ENCODE measurements at places on chromosomes 13 and 19.

- peak; percentile 50 for DNase-seq
Observed at GRCh38 chr13:40639221-40639681, 27.2 kb downstream of the FOXO1 start.

DNA sequence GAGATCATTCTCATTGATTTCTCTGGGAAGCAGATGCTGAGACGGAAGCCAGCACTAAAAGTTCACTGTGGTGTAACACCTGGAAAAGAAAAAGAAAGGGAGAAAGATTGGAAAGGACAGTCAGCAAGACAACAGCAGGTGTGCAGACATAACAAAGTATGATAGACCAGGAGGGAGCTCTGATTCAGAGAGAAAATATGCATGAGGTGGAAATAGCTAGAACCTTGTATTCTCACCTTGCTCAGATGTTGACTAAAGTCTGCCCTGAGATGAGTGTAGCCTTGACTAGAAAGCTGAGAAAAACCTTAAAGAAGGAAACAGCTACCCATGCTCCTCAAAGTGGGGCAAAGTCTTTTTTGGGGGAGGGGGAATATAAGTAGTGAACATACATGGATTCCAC is 1711.8 kb downstream of the EFNB2 start:
- DNase-seq, result no peak

GRCh38 chr13:42047561-42048341 is 697 bp upstream of the DGKH start:
- DNase-seq, result peak; percentile 46

GRCh38 chr13:73730014-73730413 is 404.2 kb downstream of the KLF12 start:
- no peak for DNase-seq

GRCh38 chr13:86193281-86193680 is 394.1 kb upstream of the SLITRK6 start:
- no peak for DNase-seq

- DNase-seq, result no peak
Observed at GRCh38 chr19:15701757-15702533, 25.9 kb upstream of the OR10H2 start.

DNA sequence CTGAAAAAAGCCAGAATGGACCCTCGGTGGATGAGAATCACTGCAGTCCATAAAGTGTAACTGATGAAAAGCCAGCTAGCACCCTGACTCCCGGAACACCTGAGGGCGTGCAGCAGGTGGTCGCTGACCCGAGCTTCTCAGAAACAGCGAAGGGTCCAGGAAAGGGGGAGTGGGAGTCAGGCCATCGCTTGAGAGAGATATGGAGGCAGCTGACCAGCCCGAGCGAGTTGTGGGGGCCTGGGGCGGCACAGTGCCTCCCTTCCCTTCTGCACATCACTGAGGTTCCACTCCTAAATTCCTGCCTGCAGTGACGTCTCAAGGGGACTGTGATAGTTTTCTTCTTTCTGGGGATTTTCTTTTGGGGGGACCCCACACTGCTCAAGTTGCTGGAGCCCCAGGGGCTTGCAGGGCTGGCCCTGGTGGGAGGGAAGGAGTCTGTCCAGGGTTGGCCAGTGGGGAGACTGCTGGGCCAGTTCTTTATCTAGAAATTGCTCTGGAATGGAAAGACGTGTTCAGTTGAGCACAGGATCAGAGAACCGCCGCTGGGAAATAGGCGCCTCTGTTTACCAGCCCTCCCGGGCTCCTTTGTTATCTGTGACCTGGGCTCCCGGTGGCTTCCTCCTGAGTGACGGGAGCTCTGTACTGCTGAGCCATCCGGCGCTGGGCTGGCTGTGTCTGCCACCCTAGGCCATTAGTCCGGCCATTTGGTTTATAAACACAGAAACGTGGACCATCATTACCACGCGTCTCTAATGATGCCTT is 71.3 kb downstream of the RAB20 start:
- DNase-seq, result no peak

DNA sequence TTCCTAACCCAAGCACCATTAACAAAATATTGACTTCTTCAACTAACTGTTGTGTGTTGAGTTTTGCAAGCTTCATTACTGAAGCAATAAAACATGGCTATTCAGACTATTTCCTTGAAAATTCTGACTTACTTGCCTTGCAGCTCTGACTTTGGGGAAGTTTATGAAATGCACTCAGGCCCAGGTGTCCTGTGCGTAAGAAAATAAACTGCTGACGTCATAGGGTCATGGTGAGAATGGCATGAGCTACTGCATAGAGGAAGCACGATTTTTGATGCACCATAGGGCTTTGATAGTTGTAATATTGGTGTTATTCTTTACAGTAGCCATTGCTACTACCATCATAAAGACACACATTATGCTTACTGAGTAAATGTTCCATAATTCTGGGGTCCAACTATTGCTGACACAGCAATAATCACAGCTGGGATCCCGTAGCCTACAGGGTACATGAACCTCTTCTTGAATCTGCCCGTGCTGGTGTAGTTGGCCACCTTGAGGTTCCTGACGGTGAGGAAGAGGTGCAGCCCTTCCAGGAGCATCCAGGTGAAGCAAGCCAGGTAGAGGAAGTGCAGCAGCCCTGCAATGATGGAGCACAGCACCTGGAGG is 57.9 kb downstream of the MBD3L2B start:
- peak; percentile 35 for DNase-seq

GRCh38 chr19:48514123-48514458 is 2.5 kb upstream of the LMTK3 start:
- DNase-seq, result no peak

DNA sequence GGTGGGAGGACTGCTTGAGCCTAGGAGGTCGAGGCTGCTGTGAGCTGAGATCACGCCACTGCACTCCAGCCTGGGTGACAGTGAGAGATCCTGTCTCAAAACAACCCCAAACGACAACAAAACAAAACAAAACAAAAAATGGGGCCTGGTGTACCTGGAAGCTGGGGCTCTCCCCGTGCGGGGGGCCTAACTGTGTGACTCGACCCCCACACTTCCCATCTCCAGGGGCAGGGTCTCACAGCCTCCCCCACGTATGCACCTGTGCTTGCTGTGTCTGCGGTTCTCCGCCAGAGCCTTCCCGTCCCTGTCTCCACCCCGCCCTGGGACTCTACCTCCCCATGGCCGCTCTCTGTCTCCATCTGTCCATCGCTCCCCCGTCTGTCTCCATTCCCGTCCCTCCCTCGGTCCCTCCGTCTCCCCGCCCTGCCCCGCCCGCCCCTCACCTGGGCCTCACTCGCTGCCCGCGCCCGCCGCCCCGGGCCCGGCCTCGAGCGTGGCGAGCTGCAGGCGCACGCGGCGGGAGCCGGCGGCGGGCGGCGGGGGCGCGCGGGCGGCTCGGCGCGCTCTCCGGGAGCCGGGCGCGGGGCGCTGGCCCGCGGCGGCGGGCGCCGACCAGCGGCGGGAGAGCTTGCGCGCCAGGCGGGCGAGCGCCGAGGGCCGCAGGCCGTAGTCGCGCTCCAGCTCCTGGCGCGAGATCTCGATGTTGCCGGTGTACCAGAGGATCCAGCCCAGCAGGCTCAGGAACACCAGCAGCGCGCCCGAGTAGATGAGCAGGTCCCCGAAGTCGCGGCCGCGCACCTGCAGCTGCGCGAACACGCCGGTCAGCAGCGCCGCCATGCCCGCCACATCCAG is 587 bp downstream of the TMEM238 start:
- DNase-seq, result peak; percentile 86

GRCh38 chr19:18205200-18205892 is 1.5 kb upstream of the RAB3A start:
- peak; percentile 80 for DNase-seq

- no peak for DNase-seq
Observed at GRCh38 chr13:112971288-112971643, 2.3 kb downstream of the MCF2L start.

- no peak for DNase-seq
Observed at GRCh38 chr19:49528211-49528771, 488 bp downstream of the RCN3 start.

DNA sequence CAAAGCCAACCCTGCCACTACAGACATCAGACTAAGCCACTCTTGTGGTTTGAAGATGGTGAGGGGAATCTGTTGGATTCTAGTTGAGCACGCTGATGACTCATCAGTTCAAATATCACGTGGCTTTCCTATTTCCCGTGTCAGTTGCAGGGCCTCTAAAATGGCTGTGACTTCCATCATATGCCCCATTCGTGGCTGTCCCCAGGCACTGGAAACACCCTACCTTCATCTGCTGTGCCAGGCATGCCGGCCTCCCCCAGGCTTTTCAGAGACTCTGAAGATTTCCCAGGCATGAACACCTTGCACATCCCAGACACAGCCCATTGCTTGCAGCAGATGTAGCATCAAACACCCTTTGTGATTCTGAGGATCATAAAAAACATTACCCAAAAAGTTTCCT is 659.9 kb downstream of the UQCRFS1 start:
- DNase-seq, result no peak

GRCh38 chr13:36919833-36920615 is at the start of gene SMAD9:
Gene SMAD9, minus strand, starts transcription at chr13:36920238. Its CDS starts 40,549 bp downstream, at chr13:36879689.
- peak; percentile 80 for DNase-seq

- no peak for DNase-seq
Observed at GRCh38 chr19:30309905-30310601, 62.1 kb upstream of the ZNF536 start.

GRCh38 chr19:13086341-13086740 is 16.3 kb downstream of the LYL1 start:
- DNase-seq, result no peak

DNA sequence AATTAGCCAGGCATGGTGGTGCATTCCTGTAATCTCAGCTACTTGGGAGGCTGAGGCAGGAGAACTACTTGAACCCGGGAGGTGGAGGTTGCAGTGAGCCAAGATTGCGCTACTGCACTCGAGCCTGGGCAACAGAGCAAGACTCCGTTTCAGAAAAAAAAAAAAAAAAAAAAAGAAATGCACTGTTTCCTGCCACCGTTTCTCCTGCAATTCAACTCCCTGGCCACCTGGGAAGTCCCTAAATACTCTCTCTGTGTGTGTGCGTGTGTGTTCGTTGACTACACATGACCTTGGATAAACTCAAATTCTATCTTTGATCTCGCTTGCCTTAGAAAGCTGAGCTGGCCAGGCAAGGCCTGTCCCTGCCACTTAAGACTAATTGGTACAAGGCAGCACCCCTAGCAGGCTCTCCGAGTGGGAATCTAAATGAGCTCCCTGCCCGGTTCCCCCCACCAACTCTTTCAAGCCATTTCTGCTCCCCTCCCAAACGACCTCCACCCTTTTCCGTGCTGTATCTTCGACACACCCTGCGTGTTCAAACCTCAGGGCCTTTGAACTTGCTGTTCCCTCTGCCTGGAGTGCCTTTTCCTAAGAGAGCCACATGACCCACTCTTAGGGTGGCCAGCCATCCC is 5.2 kb upstream of the BCAT2 start:
- peak; percentile 40 for DNase-seq

- DNase-seq, result no peak
Observed at GRCh38 chr13:110689711-110690110, 16.2 kb downstream of the CARS2 start.

DNA sequence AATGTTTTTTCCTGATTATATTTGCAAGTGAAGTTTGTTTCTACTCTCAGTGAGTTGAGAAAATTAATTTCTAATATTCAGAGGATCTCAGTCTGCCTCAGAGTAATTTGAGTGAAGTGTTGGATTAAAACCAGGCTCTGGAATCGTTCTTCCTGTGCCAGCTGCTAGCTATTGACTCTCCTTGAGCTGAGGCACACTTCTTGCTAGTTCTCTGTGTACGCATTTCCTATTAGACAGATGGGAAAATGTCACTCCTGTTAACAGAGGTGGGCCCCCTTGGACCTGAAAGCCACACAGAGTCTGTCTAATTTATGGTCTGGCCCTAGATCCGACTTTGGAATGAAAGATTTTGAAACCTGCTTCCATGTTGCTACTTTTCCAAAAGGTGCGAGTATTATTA is 107.6 kb upstream of the RNF113B start:
- DNase-seq, result no peak

GRCh38 chr19:6023936-6024335 is 46.0 kb upstream of the RANBP3 start:
- DNase-seq, result no peak

All from hematopoietic multipotent progenitor cell treated with erythropoietin and hydrocortisone succinate and interleukin-3 and kit ligand, for 4 days (in vitro differentiated cells).